ENCODE measurements at places on chromosomes 2 and 18.
A peak's percentile ranks its signal among the peaks of the same experiment; 100 is the strongest.

GRCh38 chr18:5899835-5900234 lies 4.5 kb upstream of the TMEM200C start:
- no peaks in the 10 kb centered on the region for H3K4me1 ChIP-seq
- H3K27me3 ChIP-seq, result peaks cover 6% of the 10 kb centered on the region
- no peaks in the 10 kb centered on the region for H3K36me3 ChIP-seq
- H3K27ac ChIP-seq, result no peak overlapping the region
- no peak overlapping the region for H3K4me3 ChIP-seq
- no peak for DNase-seq

- DNase-seq, result no peak
- H3K27me3 ChIP-seq, result no peaks in the 10 kb centered on the region
- peak overlapping the region; percentile 89 for H3K27ac ChIP-seq
- peaks cover 79% of the 10 kb centered on the region for H3K4me1 ChIP-seq
- peaks cover 27% of the 10 kb centered on the region for H3K36me3 ChIP-seq
- H3K4me3 ChIP-seq, result peak overlapping the region; percentile 96
Measured at GRCh38 chr2:233252227-233252626, 754 bp downstream of the ATG16L1 start.

- no peak for DNase-seq
- H3K4me3 ChIP-seq, result no peak overlapping the region
- no peaks in the 10 kb centered on the region for H3K27me3 ChIP-seq
Measured at GRCh38 chr2:3301001-3301400, 76.6 kb downstream of the EIPR1 start.

DNA sequence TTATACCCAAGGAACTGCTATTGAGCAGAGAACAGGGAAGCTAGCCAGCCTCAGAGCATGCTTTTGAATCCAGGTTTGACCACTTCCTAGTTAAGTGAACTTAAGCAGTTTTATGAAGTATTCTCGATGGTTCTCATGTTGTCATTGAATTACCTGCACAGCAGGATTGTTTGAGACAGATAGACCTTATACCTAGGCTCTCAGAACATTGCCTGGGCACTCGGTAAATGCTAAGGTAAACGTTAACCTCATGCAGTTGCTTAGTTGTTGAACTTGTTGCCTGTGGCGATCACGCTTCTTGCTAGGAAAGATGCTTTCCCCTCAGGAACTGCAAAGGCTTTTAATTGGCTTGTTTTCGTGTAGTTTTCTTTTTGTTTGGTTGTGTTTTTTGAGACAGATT lies 34.0 kb upstream of the CHMP1B start:
- H3K27me3 ChIP-seq, result no peaks in the 10 kb centered on the region
- H3K36me3 ChIP-seq, result no peaks in the 10 kb centered on the region
- H3K4me3 ChIP-seq, result no peak overlapping the region
- no peak for DNase-seq
- H3K4me1 ChIP-seq, result no peaks in the 10 kb centered on the region

DNA sequence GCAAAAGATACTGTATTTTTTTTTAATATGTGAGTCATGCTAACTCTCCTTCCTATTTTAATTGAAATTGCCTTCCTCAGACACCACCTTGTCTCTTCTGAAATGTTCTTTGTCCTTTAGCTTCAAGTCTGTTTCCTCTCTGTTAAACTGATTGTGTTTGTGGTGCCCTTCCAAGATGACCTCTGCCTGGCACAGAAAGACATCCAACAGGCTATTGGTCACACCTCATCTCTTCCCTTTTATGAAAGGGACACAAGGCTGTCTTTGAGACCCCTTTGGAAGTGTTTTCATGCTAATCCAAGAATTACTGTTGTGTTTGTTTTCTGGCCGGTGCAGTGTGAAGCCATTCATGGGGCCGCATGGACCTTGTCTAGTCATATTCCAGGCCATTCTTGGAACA lies 94.0 kb upstream of the PIK3C3 start:
- H3K36me3 ChIP-seq, result no peaks in the 10 kb centered on the region
- H3K27ac ChIP-seq, result no peak overlapping the region
- DNase-seq, result no peak
- no peaks in the 10 kb centered on the region for H3K4me1 ChIP-seq
- H3K27me3 ChIP-seq, result no peaks in the 10 kb centered on the region

- H3K4me3 ChIP-seq, result no peak overlapping the region
- no peak overlapping the region for H3K27ac ChIP-seq
- DNase-seq, result no peak
Measured at GRCh38 chr2:174007010-174007409, 41.8 kb upstream of the SP3 start.

- H3K36me3 ChIP-seq, result no peaks in the 10 kb centered on the region
- H3K4me3 ChIP-seq, result no peak overlapping the region
- H3K4me1 ChIP-seq, result no peaks in the 10 kb centered on the region
- H3K27ac ChIP-seq, result no peak overlapping the region
- no peaks in the 10 kb centered on the region for H3K27me3 ChIP-seq
Measured at GRCh38 chr2:165700531-165700930, 93.5 kb downstream of the GALNT3 start.

GRCh38 chr2:221286406-221286805 lies 285.7 kb downstream of the EPHA4 start:
- no peaks in the 10 kb centered on the region for H3K27me3 ChIP-seq
- no peaks in the 10 kb centered on the region for H3K36me3 ChIP-seq
- DNase-seq, result no peak
- no peak overlapping the region for H3K27ac ChIP-seq
- no peaks in the 10 kb centered on the region for H3K4me1 ChIP-seq

DNA sequence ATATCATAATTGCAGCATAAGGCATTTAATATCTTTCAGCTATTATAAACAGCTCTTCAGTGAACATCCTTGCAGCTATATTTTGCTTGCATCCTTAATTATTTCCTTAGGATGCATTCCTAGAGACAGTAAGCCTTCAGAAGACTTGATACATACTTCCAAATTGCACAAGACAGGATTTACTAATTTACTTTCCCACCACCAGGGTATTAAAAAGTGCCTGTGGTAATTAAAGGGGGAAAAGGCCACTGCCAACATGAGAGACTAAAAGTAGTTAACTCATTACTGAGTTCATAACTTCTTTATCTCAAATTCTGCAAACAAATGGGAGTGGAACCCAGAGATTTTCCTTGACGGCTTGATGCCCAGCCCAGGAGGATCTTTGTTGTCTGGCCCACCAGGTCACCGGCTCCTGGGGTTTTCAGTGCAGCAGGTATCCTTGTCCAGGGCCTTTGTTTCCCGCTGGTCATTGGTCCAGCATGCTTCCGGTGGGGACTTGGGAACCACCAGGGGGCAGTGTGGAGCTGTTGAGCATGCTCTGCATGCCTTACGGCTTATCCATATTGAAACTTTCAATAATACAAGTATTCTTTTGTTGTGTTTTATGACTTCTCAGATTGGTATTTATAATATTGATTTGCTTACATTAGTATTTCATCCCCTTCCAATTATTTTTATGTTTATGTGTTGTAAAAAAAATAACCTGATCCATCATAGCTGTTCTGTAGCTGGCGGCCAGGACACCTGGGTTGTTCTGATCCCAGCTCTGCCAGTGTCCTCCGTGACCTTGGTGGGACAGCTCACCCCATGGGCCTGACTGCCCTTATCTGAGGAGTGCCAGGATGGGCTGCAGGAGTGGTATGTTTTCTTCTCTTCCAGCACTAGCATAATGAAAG lies 61.4 kb downstream of the TGOLN2 start:
- H3K4me3 ChIP-seq, result no peak overlapping the region
- DNase-seq, result peak; percentile 57
- H3K4me1 ChIP-seq, result no peaks in the 10 kb centered on the region
- no peak overlapping the region for H3K27ac ChIP-seq
- no peaks in the 10 kb centered on the region for H3K27me3 ChIP-seq

- no peak for DNase-seq
- no peaks in the 10 kb centered on the region for H3K36me3 ChIP-seq
Measured at GRCh38 chr2:72389447-72389846, 241.8 kb upstream of the CYP26B1 start.

Measured in CD4-positive, alpha-beta memory T cell (primary cell).